Esophagus squamous epithelium (tissue), 5 donors: ENCODE measurements at places on chromosomes 12 and 14.

DNA sequence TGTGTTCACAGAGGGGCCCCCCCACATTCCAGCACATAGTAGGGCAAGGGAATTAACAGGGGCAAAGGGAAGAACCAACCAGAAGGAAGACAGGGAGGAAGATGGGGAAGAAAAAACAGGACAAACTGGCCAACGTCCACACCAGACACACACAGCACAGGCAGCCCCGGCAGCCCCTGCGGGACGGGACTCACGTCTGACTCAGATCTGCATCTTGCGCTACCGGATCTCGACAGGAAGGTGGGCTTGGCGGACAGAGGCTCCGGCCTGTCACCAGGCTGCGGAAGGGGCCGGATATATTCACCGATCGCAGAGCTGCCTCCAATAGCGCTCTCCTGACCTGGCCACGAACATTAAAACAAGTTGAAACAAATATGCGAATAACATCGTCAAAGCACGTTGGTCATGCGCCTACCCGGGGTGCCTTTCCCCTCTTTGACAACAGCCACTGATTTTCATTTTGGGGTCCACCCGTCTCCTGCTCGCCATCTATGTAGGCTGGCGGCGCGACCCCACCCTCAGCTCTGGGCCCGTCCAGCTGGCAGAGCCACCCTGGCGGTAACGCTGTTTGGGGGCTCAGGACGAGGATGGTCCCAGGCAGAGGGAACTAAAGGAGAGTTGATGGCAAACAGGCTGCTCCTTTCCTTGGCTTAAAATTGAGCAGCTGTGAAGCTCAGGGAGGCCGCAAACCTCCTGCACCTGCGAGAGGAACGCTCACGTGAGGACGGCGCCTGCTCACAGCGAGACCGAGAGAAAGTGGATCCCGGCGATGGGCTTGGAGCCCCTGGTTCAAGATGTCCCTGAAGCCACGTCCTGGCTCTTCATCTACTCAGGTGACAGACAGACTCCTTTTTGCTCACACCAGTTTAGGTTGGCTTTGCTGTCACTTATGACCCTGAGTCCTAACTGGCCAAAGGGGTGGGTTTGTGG is 113.6 kb downstream of the PIWIL1 start:
- no peak for DNase-seq

DNA sequence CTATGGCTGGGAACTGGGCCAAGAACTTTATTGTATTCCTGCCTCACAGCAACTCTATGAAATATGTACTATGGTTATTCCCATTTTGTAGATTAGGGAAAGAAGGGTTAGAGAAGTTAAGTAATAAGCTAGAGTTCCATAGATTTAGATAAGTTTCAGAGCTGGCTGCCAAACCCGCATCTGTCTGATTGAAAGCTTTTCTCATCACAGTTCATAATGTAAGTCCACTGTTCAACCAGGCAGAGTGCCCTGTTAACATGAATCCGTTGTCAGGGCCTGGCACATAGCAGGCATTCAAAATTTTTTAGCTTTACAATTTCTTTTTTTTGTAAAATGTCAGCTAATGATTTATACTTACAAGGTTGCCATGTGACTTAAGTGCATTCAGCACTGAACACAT is 467.3 kb downstream of the NRXN3 start:
- DNase-seq = no peak

DNA sequence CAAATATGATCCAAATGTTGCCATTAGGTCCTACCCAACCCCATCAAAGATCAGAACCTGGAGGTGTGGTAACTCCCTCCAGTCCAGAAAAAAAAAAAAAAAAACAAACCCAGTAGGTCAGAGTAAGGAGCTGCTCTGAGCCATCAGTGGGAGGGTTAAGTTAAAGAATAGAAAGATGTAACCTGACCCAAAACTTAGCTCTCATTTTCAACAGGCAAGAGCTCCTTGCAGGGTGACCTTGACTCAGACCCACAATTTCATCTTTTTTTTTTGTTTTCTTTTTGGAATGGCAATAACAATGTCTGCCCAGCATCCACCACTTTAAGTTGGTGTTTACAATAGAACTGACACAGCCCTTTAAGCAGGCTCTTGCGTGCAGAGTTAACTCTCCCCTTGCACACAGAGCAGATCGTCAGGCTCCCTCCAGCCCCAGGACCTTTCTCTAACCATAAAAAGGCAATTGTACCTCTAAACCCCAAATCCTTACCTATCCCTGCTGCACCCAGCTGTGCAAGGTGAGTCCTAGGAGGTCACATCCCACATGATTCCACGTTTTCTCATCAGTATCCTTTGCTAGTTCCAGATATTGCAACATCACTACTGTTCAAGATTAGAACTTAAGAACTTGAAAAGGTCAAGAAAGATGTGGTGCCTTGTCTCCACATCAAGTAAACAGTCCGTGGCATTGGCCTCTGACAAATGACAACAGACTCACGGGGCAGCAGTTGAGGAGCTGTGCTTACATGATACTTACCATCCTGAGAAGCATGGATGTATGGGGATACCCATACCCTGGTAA is 178.6 kb upstream of the EEA1 start:
- DNase-seq = no peak

DNA sequence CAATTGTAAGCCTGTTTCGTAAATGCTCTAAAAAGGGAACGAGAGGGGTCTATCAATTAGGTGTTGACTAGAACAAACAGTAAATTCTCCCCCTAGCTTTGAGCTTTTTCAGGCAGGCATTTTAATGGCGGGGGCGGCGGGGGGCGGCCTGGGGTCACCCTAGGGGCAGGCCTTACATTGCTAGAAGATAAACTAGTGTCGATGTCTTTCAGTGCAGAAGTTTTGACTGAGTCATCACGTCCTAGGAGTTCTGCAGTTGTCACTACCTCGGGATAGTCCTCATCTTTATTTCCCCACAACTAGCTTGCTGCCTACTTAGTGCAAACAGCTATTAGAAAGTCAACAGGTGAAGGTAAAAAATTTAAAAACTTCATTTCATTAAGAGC is 1.6 kb downstream of the ATP6V1D start:
- no peak for DNase-seq

- no peak for DNase-seq
Measured at GRCh38 chr12:46454981-46455380, 82.4 kb upstream of the SLC38A2 start.

GRCh38 chr12:20280515-20280914 is 87.8 kb upstream of the PDE3A start:
- no peak for DNase-seq

GRCh38 chr12:12158858-12159257 is 88.1 kb downstream of the BCL2L14 start:
- DNase-seq = no peak

DNA sequence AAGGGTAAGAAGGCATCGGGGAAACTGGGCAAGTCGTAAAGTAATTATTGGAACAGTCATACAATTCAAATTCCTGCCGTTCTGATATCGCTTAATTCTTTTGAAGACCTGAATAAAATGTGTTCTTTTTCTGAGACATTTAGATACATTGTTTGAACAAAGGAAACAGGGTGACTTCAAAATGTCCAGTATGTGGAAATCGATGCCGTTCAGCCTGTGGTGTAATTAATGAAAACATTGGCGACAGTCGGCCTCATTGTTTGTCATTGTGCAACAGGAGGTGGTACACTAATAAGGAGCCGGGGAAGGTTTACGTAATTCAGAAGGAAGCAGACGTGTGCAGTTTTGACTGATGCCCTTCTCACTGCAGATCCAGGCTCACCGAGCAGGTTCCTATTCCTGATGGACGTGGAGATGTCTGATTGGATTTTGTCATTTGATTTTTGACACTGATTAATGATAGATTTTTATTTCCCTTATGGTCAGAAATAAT is 92.7 kb downstream of the BORCS5 start:
- DNase-seq = no peak

DNA sequence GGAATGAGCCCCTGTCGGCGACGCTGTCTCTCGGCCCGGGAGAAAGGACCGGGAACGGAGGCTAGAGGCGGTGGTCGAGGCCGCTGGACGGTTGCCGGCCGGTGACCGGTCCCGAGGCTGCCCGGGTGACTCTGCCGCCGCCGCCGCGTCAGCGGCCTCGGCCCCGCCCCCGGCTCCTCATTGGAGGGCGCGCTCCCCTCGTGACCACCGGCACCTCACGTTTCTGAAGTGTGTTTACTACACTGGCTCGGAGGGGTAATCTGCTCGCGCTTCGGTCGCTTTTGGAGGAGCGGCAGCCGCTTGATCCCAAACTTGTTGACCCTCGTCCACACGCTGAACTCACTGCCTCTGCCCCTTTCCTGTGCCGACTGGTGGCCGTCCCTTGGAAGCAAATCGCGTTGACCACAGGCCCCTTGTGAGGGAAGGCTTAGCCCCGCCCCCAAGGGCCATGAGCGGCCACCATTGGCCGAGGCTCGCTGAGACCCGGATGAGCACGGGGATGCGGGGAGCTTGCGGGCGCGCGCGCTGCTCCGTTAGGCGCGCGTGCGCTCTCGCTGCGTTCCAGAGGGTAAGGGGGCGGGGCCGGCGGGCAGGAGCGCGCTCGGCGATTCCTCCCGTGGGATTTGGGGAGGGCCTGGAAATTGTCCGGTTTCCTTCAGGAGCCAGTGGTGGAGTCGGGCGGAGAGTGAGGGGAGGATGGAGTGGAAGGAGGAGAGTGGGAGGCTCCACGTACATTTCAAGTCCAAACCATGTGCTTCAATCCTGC is at the start of gene CRY1:
CRY1 (minus strand) TSS at position 133 of the 766 bp plus-strand sequence. CDS start 588 bp downstream, outside the sequence.
- DNase-seq = peak; percentile 59

GRCh38 chr14:85010186-85010585 is 519.8 kb upstream of the FLRT2 start:
- DNase-seq = no peak

DNA sequence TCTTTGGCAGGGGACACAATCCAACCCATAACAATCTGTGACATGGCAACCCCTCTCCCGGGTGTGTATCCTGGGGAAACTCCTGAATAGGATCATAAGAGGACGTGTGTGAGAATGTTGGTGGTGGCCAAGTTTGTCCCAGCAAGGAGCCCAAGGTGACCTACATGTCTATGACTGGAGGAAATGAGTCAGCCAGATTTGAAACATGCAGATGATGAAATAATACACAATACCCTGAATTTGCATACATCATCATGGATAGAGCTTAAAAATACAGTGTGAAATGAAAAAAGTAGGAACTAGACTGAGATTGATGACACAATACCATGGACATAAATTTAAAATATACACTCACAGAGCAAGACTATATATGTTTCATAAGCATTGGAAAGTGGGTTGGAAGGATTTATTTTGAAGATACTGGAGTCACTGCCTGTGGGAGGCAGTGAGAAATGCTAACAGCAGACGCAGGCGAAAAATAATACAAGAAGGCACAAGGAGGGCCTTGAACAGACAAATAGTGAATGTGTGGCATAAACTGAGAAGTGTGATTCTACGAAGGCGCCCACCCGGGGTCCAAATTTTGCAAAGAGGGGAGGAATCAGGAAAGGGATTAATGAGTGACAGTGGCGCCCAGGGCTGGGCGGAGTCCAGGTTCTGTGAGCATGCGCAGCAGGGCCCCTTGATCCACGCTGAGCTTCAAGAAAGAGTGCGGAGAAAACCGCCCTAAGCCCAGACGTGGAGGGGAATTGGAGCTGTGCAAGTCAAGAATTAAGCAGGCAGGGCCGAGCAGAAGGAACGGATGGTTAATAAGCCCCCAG is 7.0 kb upstream of the MAP1LC3B2 start:
- DNase-seq = no peak

DNA sequence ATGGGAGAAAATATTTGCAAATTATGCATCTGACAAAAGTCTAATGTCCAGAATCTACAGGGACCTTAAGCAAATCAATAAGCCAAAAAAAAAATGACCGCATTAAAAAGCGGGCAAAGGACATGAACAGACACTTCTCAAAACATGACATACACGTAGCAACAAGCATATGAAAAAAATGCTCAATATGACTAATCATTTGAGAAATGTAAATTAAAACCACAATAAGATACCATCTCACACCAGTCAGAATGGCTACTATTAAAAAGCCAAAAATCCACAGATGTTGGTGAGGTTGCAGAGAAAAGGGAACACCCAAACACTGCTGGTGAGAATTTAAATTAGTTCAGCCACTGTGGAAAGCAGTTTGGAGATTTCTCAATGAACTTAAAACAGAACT is 16.1 kb downstream of the PAWR start:
- no peak for DNase-seq

GRCh38 chr14:96383445-96383844 is 8.5 kb upstream of the AK7 start:
- DNase-seq = no peak

GRCh38 chr12:111599453-111600204 is 514 bp upstream of the ATXN2 start:
- peak; percentile 43 for DNase-seq

- DNase-seq = no peak
Measured at GRCh38 chr14:65074449-65075150, 27.7 kb downstream of the MAX start.

DNA sequence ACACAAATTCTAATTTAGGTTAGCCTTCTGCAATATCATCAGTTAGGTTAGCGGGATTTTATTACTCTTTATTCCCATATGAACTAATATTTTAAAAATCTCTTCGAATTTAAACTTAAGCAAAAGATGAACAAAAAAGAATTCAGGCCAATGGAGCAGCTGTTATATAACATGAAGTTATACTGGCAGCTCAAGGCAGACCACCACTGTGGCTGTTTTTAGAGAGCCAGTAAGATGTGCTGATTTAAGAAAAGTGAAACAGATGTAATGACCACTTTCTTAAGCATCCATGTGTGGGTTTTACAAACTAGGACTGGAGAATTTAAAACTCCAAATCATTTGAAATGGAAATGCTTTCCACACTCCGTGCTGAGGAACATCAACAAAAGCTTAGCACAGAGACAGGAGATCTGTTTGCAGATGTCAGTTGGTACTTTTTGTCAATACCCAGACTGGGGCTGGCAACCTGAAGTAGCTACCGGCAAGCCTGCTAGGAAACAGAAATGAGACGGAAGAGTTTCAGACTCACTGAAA is 164.9 kb downstream of the TTC7B start:
- DNase-seq = no peak

DNA sequence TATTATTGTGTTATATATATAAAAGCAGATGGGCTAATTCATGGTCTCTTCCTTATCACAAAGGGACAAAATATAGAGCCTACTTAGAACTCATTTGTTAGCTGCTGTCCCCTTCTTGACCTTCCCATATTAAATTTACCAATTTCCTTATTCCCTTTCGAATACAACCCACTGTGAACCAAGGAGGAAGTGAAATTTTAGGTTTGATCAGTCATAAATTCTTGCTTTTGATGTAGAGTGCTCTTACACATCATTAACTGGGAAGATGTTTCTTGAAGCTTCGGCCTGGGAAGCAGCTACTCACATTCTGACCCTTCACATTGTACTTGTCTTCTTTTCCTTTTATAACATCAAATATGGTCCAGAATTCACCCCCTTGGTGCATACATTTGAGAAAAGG is 579.0 kb downstream of the LRFN5 start:
- DNase-seq = no peak
